Skeletal muscle cell (primary cell): ENCODE measurements at places on chromosomes 16 and 17.

DNA sequence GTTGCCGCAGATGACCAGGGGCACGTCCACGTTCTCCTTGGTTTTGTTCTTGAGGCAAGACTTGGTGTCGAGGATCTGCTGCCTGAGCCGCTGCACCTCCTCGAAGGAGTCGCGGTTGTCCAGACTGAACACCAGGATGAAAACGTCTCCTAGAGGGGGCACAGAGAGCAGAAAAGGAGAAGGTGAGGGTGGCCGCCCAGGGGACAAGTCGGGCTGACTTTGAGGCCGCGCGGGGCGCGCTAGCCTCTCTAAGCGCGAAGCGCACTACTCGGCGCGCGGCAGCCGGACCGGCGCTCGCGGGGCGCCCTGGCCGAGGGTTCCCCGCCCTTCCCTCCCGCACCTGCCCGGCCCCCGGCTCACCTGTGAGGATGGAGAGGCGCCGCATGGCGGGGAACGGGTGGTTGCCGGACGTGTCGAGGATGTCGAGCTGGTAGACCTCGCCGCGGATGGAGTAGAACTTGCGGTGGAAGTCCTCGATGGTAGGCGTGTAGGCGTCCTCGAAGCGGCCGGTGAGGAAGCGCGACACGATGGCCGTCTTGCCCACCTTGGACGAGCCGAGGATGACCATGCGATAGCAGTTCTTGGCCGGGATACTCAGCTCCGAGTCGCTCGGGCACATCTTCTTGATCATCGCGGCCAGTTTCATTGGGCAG is 533 bp downstream of the RASD1 start:
- DNase-seq: no peak

DNA sequence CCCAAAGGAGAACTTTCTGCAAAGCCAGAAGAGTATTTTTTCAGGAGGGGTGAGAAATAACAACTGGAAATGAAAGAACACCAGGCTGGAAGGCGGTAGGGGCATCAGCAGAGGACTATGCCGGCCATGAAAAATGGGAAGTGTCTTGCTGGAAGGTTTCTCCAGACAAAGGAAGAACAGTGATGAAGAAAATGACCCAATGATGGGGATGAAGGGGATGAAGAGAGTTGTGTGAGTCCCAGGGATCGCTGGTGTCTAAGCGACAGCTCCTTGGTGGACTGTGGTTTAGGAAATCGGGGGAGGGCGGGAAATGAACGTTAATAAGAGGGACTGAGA is 623 bp downstream of the TTLL6 start:
- no peak for DNase-seq

- DNase-seq: no peak
Observed at GRCh38 chr17:9115214-9116191, 94.2 kb downstream of the NTN1 start.

GRCh38 chr17:31595666-31596381 is 204.3 kb downstream of the RAB11FIP4 start:
- DNase-seq: no peak

DNA sequence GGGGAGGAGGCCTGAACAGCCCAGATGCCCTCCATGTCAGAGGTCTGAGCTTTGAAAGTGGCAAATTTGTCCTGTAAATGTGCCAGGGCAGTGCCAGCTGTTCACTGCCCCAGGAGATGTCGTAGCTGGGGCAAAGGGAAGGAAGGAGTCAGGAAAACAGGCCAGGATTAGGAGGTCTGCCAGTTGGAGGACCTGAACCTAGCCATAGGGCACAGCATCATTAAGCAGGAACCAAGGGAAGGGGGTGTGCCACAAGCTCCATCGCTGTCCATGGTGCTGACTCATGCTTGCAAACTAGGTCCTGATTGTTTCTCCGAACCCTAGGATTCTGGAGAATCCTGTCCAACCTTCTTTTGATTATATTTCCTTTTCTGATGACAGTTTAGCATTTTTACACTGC is 124.2 kb downstream of the TMEM132E start:
- peak; percentile 1 for DNase-seq

DNA sequence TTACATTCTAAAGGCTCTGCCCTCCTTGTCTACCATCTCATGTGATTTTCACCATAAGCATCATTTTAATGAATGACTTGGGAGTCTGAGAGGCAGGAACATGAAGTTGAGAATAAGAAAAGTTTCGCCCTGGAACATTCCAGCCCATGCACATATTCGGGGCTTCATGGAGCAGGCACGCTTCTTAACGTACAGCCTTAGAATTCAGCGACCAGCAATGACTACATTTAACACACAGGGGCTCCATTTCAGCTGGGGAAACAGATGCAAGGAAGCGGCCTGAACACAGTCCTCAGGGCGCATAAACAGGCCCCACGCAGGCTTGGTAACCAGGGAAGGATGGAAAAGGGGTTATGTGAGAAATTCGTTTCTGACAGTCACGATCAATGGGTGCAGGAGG is 357.4 kb downstream of the SLC39A11 start:
- DNase-seq: no peak

DNA sequence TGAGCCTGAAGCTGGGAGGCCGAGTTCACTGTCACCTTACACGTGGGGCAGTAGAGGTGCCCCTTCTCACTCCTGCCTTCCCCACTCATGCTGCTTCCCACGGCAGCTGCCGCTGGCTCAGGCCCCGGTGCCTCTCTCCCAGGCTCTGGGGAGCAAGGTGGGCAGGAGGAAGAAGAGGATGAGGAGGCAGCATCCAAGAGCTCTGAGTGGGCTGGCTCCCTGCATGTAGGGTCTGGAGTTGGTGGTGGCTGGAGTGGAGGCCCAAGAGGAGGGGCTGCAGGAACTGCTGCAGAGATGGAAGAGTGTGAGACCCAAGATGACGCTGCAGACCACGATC is 8.9 kb downstream of the NKIRAS2 start:
- no peak for DNase-seq

DNA sequence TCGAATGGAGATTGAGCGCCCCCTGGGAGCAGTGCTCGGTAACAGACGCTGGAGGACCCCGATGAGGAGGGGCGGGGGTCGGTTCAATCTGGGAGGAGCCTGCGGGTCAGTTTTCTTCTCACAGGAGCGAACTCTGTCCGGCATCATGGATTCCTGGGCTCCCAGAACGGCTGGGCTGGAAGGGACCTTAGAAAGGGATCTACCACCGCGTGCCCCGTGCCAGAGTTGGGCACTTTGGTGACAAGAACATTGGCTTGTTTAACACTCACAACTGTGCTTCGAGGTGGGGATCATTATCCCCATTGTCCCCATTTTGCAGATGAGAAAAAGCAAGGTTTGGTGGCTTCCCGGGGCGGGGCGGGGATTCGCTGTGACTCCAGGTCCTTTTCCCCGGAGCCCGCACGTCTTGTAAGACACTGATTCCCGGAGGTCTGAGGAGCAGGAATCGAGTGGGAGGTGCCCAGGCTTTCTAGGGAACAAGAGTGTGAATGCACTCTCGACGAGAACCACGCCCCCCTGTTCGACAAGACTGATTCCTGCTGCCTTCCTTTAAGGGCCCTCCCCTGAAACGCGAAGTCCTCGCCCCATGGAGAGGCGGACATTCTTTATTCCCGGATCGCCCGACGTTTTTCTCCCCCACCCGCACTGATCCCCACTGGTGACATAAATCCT is 1.5 kb upstream of the FBXL19 start:
- peak; percentile 69 for DNase-seq

GRCh38 chr16:19583665-19584300 is 28.3 kb downstream of the VPS35L start:
- DNase-seq: no peak

- no peak for DNase-seq
Observed at GRCh38 chr16:15876503-15876902, 11.9 kb downstream of the CEP20 start.

- no peak for DNase-seq
Observed at GRCh38 chr17:79135628-79136405, 61.2 kb downstream of the ENGASE start.

DNA sequence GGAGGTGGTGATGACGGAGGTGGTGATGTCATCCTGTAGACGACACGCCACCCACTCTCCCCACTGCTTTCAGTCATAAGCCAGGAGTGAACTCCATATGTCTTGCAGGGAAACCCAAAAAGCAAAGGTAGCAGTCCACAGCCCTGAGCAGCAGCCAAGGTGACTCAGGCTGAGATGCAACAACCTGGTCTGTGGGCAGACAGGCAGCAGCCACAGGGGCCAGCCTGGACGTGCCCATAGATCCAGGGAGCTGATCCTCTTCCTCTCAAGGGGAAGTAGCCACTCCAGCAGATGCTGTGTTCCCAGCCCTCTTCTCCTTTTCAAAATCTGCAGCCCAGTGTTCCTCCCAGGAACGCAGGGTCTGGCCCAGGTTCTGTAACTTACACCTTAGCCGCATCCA is 17.3 kb upstream of the CIITA start:
- no peak for DNase-seq

- DNase-seq: peak; percentile 91
Observed at GRCh38 chr17:63838631-63839171, 3.8 kb downstream of the SMARCD2 start.

- peak; percentile 41 for DNase-seq
Observed at GRCh38 chr17:21252796-21253645, at the start of gene NATD1. Gene NATD1 (minus strand): TSS chr17:21253410. CDS start chr17:21253264, 146 bp downstream.

DNA sequence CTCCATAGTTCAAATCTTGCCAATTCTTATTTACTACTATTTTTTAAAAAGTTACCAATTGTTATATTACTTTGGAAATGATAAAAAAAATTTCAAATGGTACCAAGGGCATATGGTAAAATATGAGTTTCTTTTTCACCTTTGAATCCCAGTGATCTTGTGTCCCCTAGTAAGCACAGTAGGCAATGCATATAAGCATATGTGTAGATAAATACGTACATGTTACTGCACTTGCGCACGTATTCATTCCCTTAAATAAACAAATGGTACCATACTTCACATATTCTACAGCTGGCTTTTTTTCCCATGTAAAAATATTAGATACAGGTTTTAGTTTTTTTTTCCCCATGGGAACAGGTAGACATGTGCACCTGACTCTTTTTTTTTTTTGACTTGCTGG is 27.6 kb downstream of the HEATR9 start:
- no peak for DNase-seq

GRCh38 chr16:60674241-60674640 is 1362.0 kb downstream of the CDH8 start:
- no peak for DNase-seq

- DNase-seq: no peak
Observed at GRCh38 chr17:66506641-66507040, 204.2 kb downstream of the PRKCA start.

DNA sequence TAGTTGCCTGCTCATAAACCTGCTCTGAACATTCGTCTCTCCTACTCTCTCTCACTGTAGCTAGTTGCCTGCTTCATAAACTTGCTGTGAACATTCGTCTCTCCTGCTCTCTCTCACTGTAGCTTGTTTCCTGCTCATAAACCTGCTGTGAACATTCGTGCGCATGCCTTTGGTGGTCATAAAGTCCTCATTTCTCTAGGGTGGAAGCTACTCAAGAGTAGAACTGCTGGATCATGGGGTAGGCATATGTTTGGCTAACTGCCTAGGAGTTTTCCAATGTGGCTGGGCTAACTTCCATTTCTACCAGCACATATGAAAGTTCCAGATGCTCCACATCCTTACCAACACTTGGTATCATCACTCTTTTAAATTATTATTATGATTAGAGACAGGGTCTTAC is 174.6 kb upstream of the RPH3AL start:
- no peak for DNase-seq

GRCh38 chr17:43027091-43028032 is 2.3 kb downstream of the RND2 start:
- DNase-seq: no peak

DNA sequence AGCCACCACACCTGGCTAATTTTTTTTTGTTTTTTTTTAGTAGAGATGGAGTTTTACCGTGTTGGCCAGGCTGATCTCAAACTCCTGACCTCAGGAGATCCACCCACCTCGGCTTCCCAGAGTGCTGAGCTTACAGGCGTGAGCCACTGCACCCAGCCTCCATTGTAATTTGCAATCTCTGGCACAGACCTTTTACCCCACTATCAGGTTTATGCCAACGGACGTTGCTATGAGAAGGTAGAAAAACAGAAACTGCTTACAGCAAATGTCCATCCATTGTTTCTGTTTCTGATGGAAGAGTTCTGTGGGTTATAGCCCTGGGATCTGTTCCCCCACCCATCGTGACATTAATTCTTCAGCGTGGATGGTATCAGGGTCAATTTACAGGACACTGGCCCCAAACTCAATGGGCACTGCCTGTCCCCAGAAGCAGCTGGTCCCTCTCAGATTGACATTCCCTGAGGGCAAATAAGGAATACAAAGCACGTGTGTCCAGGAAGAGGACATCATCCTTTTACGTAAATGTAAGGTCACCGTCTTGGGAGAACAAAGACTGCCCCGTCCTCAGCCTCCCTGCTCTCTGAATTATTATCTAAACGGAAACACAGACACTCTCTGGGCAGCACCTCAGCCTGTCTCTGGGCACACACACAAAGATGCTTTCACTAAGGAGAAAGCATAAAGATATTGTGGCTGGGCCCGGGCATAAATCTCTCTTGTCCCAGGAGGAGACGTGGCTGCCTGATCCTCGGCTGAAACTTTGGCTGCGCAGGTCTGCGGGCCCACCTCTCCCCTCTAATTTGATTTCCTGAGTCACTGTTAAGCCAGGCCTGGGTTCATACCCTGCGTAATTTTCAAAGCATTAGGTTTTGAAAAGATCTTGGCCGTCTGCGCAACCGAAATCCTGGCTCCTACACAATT is 5.2 kb downstream of the KCNG4 start:
- DNase-seq: no peak

DNA sequence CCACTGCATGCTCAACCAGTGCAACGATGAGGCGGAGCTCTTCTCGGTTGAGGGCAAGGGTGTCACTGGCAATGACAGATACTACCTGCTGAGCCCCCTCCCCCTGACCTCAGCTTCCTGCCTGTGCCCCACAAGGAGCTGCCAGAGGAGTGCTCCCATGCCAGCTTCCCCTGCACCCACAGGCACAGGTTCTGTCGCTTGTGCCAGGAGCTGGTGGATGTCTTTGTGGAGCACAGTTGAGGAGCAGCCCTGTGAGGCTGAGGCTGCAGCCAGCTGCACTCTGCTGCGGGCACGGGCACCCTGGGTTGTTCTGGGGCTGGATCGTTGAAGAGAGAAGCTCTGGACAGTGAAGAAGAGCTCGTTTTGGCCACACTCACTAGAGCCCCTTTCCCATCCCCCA is 165.3 kb upstream of the ZNF267 start:
- no peak for DNase-seq

- DNase-seq: no peak
Observed at GRCh38 chr16:57639172-57639887, 10.9 kb downstream of the ADGRG1 start.

DNA sequence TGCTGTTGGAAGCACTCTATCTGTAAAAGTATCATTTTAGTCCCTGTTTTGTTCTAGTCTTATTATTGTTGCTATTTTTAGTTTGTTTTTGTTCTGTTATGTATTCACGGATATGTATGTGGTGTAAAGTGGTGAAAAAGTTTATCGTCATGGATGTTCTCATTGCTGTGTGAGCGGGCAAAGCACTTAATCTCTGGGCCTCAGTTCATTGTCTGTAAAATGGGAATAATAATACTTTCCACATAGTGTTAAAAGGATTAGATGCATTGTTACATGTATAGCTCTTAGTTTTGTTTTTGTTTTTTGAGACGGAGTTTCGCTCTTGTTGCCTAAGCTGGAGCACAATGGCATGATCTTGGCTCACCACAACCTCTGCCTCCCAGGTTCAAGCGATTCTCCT is 19.8 kb downstream of the TAOK1 start:
- no peak for DNase-seq

- DNase-seq: no peak
Observed at GRCh38 chr17:64148017-64148631, 18.2 kb upstream of the ERN1 start.

GRCh38 chr17:77233635-77234334 is 93.0 kb downstream of the SEC14L1 start:
- peak; percentile 29 for DNase-seq
